ENCODE measurements at places on chromosomes 11 and 22.

DNA sequence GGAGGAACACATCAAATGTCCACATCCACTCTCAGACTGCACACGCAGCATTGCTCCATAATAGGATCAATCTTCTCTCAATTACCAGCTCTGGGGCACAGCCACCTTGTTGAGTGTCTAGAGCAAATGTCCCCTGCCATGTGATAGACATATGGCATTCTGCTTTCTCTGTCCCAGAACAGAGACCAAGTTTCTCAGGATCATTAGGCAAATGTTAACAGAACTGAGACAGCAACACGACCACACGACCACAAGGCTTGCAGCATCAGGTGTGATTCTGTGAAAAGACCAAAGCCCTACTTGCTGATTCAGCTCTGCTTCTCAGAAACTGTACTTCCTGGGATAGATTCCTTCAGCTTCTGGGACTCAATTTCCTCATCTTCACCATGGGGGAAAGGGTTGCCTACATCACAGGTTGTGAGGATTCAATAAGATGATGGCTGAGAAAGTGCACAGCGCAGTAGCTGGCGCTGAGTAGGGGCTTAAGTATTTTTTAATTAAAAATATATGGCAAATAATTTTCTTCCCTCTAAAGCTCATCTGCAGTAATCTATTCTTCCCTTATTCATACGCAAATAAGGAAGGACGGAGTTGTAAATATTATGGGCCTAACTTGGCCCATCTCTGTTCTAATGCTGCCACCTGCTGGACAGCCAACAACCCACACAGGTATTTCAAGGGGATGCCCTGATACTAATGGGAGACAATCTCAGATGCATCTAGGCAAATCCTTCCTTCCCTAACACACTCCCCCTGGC is 54.3 kb upstream of the USP47 start:
- peak; percentile 17 for DNase-seq

GRCh38 chr11:58513747-58514367 is 6.0 kb upstream of the OR5B21 start:
- peak; percentile 20 for DNase-seq

DNA sequence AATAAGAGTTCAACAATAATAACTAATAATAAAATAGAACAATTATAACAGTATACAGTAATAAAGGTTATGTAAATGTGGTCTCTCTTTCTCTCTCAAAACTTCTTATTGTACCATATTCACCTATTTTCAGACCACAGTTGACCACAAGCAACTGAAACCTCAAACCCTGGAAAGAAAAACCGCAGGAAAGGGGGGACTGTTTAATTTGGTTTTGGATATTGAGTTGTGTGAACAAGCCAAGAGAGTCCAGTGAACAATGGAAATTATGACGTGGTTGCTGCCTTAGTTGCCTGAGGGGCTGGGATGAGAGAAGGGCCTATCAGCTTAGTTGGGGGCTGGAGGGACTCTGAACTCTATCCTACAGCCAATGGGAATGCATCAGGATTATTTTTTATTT is 178.7 kb upstream of the POU2AF2 start:
- no peak for DNase-seq

GRCh38 chr11:1390569-1391164 is 933 bp downstream of the BRSK2 start:
- no peak for DNase-seq

DNA sequence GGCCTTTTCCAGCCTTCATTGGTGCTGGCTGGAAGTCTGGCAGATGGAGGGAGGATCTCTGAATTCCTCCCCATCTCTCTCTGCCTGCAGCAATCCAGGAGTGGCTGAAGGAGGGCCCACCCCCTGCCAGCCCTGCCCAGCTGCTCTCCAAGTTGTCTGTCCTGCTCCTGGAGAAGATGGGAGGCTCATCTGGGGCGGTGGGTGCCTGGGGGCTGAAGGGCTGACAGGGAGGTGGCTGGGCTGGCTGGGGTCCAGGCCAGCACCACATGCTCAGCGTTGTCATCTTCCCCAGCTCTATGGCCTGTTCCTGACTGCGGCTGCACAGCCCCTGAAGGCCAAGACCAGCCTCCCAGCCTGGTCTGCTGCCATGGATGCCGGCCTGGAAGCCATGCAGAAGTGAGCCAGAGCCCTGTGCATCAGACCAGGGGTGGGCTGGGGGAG is 12.2 kb downstream of the TKFC start:
- no peak for DNase-seq
